ENCODE measurements at places on chromosomes 13 and 19. TPM values are rescaled to one million over a fixed set of nuclear protein-coding genes. Genes with fewer than 3 reads are reported as not detected.

DNA sequence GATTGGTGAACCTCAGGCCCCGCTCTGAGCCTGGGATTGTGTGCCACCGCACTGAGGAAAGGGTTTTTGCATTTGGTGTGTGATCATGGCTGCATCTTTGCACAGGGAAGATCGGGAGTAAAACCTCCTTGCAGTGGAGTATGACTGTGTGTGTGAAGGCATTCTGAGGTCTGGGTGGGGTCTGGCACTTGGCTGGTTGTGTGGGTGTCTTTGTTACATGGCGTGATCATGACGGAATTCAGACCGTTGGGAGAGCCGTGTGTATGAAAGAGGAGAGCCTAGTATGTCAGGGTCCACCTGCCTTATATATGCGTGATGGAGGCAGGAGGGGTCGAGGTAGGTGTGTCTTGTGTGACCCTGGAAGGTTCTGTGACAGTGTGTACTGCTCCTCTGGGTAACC is 740 bp upstream of the BEST2 start:
- no peak for DNase-seq

- DNase-seq = no peak
Observed at GRCh38 chr19:55454787-55455243, 6.6 kb downstream of the ISOC2 start.

The ZNF527 gene
- 8.8 TPM for total RNA-seq

The KLK14 gene
- not detected for total RNA-seq

DNA sequence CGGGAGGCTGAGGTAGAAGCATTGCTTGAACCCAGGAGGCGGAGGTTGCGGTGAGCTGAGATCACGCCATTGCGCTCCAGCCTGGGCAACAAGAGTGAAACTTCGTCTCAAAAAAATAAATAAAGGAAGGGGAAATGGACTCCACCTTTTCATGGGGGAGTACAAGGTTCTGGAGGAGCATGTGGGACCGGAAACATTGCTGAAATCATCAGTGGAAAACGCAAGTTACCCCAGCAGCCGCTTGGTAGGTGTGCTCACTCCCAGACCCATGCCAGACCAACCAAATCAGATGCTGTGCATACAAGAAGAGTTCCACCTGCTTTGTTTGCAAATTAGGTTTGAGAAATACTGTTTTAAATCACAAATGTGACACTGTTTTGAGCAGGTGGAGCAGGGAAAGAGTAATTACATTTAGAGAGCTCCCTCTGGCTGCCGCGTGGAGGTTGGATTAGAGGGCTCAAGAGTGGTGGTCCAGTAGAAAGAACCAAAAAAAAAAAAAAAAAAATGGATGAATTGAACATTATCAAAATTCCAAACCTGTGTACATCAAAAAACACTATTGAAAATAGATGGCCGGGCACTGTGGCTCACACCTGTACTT is 4.9 kb downstream of the ERICH4 start:
- no peak for DNase-seq

DNA sequence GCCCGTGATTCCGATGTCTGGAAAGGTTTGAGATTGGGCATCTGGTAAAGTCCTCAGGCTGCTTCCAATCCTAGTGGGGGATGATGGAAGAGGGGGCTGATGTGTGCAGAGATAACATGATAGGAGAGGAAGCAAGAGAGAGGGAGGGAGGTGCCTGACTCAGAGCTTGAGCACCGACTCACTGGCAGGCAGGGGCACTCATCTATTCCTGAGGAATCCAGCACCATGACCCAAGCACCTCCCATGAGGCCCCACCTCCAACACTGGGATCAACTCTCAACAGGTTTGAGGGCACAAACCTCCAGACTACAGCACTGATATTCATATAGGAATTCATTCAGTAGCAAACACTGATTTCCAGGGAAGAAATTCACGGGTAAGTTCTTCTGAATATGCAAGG is 5.6 kb upstream of the SIGLEC9 start:
- DNase-seq = no peak

- DNase-seq = no peak
Observed at GRCh38 chr13:34657716-34658115, 284.4 kb upstream of the NBEA start.

DNA sequence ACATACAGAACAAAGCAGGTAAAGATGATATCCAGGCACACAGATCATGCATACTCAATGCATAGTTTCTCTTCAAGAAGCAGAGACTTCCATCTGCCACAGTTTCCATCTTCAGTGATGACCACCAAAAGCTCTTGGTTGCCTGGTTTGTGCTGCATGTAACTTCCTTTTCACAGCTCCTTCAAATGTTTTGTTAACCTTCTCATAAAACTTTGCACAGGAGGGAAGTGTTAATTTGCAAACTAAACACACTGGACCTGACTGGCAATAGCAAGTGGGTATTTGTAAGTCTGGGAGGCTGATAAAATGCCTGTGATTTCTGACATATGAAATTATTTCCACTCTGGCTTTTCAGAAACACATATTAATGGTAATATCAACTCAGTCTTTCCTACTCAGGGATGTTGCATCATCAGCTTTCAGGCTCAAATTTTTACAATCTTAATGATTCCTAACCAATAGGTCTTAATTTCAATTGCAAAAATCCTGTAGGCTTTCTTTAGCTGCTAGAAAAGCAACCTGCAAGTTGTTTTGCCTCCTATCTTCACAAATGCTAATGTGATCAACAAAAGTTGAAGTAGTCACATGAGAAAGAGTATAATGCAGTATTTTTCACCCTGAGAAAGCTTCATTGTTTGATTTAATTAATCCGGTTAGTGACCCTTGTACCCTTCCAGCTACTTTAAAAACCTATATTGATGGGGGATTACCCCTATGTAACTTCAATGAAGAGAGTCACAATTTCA is 575.6 kb downstream of the DIAPH3 start:
- no peak for DNase-seq

DNA sequence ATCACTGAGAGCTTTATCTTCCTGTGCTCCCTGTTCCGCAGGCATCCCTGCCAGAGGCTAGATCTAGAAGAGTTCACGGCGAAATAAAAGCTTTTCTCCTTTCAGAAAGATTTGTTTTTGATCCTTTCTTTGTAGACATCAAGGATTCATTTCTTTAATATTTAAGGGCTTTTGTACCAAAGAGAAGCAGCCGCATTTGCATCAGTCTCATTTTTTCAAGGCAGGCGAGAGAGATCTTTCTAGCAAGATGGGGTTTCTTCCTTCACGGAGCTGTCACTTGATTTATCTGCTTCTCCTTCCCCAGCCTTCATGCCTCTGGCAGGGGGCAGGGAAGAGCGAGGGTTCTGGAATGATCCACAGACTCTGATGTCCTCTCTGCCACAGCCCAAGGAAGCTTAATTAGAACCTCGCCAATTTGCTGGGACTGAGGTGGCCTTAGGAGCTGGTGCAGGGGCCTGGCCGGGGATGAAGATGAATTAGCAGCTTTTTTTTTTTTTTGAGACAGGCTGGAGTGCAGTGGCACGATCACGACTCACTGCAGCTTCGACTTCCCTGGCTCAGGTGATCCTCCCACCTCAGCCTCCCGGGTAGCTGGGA is 40.0 kb downstream of the PIN1 start:
- DNase-seq = no peak

The F2RL3 gene
- 3.7 TPM for total RNA-seq

DNA sequence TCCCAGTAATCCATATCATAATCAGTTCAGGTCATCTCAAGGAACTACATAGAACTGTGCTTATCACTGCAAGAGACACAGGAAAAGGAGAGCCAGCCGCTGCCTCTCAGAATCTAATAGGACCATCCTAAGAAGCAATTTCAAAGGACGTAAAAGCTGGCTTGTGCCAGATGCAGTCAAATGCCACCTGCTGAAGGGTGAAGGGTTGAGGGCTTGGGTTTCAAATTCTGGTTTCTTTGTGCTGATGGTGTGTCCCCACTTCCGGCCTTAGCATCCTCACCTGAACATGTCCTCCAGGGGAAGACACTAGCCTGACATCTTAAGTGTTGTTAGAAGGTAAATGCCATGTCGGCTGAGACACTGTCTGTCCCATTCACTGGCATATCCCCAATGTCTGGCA is 477.1 kb upstream of the TSHZ3 start:
- peak; percentile 86 for DNase-seq

The CD209 gene
- total RNA-seq = 13.1 TPM

The ZFP36 gene
- total RNA-seq = 577 TPM

The MBD3L2 gene
- total RNA-seq = not detected

The ACTN4 gene
- 816 TPM for total RNA-seq

- no peak for DNase-seq
Observed at GRCh38 chr19:3154957-3155736, 19.3 kb downstream of the GNA15 start.

The DAND5 gene
- 0.19 TPM for total RNA-seq

- no peak for DNase-seq
Observed at GRCh38 chr13:68713394-68713793, 1394.2 kb upstream of the ATXN8OS start.

DNA sequence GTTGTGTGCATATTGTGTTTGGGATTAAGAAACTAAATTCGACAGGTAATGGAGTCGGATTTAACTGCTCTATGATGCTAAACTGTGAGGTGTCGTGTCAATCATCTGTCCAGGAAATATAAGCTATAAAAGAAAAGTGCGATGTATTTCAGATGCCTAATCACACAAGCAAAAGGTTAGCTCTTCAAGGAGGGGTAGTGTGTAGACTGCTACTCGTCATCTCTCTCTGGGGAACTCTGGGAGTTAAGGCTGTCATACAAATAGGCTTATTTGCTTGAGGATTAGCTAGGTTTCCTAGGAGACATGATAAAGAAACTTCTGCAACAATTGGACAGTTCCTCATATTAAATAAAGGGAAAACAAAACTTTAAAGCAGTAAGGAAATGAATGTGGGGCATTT is 462.1 kb downstream of the OLFM4 start:
- DNase-seq = no peak

The SRRM5 gene
- total RNA-seq = 0.17 TPM

The CEBPA gene
- total RNA-seq = 15.9 TPM

The MIA gene
- 2.8 TPM for total RNA-seq

The SLC15A1 gene
- not detected for total RNA-seq

DNA sequence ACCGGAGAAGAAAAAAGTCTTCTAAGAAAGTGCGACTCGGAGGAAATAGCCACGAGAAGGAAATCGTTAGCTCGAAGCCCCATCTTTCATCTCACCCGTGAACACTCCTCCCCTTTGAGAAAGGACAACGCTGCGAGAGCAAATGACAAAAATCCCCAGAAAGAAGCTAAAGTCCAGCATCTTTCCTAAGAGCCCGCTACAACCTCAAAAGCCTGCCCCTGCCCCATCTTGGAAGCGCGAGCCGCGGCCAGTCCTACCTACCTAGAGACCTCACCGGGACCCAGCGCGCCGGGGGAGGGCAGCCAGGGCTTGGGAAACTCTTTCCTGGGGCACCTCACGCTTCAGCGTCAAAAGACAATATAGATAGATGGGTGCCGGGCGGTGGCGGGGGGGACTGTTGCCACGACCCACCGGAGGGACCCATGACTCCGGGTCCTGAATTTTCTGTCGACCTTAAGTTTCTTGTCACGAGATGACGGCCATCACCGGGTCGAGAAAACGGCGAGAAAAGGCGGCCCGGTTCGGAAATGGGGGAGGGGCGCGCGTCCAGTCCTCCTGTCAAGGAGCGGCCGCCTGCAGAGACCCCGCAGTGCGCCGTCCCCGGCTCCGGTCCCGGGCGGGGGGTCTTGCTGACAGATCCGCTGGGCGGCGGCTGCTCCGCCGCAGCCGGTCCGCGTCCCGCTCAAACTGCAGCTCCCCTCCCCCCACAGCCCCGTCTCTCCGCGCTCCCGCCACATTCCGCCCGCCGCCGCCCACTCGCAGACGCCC is 65.9 kb downstream of the KCNRG start:
- peak; percentile 93 for DNase-seq

- DNase-seq = no peak
Observed at GRCh38 chr13:48318377-48318811, 14.8 kb downstream of the RB1 start.

The SIGLECL1 gene
- not detected for total RNA-seq

The ZMYM5 gene
- total RNA-seq = 11.6 TPM

DNA sequence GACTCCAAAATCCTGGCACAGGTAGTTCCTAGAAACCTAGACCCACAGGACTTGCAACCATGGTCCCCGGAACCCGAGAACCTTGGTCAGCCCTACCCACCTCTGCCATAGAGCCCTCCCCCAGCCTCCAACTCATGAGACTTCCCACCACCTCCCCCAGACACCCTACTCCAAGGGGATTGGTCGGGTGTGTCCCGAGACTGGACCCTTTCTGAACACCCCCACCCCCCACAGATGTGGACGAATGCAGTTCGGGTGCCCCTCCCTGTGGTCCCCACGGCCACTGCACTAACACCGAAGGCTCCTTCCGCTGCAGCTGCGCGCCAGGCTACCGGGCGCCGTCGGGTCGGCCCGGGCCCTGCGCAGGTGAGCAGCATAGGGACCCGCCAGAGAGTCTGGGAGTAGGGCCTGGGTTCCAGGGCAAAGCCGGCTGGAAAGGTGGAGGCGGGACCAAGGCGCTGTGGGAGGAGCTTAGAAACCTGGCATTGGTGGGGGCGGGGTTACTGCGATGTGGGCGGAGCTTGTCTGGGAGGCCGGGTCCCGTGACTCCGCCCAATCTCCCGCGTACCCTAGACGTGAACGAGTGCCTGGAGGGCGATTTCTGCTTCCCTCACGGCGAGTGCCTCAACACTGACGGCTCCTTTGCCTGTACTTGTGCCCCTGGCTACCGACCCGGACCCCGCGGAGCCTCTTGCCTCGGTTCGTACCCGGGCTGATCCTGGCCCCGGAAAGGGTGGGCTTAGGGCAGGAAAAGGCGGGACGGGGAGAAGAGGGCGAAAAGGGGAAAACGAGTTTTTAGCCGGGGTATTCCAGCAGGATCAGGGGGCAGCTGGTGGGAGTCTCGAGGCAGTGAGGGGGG is 11.9 kb downstream of the LTBP4 start:
- no peak for DNase-seq

The NOTCH3 gene
- 19.9 TPM for total RNA-seq

The VSTM2B gene
- 0.33 TPM for total RNA-seq

The CAMSAP3 gene
- total RNA-seq = 0.42 TPM

DNA sequence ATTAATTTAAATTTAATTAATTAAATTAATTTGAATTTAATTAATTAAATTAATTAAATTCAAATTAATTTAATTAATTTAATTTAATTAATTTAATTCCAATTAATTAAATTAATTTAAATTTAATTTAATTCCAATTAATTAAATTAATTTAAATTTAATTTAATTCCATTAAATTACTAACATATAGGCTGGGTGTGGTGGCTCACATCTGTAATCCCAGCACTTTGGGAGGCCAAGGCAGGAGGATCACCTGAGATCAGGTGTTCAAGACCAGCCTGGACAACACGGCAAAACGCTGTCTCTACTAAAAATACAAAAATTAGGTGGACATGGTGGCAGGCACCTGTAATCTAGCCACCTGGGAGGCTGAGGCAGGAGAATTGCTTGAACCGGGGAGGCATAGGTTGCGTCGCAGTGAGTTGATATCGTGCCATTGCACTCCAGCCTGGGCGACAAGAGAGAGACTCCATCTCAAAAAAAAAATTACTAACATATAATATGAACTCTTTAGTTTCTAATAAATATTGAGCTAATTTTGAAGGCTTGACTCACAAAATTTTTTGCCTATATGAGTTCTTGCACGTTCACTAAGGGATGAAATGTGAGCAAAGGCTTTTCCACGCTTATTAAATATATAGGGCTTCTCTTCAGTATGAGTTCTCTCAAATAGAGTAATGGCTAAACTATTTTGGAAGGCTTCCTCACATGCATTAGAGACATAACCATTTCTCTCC is 9.0 kb upstream of the USP29 start:
- DNase-seq = no peak

GRCh38 chr19:9945319-9945966 is 9.1 kb upstream of the OLFM2 start:
- peak; percentile 93 for DNase-seq

GRCh38 chr19:57053401-57053800 is 66.4 kb upstream of the USP29 start:
- no peak for DNase-seq
